ENCODE measurements at places on chromosomes 4 and X. TPM values are rescaled to one million over a fixed set of nuclear protein-coding genes. Genes with fewer than 3 reads are reported as not detected.

ARHGAP4 gene
- 130 TPM for total RNA-seq

DNA sequence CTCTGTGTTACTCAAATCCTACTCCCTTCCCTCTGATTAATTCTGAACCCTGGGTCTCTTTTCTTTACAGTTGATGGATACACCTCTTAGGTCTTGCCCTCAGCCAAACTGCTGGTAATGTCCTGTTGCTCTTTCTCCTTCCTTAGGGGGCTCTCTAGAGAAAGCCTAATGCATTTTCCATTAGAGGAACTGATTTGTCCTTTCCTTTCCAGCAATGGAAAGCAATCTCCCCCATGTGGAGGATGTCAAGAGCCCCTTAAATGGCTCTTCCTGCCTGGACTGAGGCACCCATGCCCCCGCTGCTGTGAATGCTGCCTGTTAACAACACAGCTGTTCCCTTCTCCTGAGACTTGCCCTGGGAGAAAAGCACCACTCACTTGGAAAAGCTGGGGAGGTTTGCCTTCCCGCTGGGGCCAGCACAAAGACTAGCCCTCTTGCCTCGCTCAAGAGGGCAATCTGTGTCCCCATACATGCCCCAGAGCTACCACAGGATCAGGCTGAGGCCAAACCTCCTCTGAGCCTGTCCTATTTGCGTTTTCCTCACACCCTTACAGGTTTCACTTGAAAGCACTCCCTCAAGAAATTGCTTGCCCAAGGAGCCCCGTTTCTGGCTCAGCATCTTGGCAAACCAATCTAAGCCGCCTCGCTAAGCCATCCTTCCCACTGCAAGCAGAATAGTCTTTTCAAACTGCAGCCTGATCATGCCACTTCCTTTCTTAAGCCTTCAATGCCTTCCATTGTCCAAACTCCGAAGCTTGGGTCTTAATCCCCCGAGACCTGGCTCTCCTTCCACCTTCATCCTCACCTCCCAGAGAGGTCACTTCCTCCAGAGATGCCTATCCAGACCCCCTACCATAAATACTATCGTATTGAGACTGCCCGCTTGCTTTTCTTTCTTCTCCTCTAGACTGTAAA, 23.2 kb upstream of the SMIM20 start:
- DNase-seq = no peak

- no peak for DNase-seq
These were observed 36.8 kb downstream of the VSIG4 start for GRCh38 chrX:66002824-66003680.

NLRP2B gene
- total RNA-seq = not detected

- no peak for DNase-seq
These were observed 288.3 kb downstream of the ZNF674 start for GRCh38 chrX:46256875-46257274.

LANCL3 gene
- total RNA-seq = 0.16 TPM

TEX13B gene
- not detected for total RNA-seq

ITM2A gene
- 63.1 TPM for total RNA-seq

DNA sequence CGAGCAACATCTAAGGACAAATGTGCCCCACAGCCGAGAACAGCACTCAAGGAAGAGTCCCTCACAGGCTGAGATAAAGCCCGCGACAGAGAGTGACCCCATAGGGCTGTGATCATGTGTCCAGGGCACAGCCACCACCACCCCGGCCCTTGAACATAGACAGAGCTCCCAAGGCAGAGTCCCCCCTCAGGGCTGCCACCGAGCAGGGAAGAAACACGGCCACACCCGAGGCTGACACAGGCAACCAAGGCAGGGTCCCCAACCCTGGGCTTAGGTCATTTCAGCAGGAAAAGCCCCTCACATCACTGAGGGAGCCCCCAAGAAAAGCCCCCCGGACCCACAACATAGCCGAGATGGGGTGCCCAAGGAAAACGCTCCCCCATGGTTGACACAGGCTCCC, 463 bp downstream of the CT45A10 start:
- DNase-seq = no peak

GRCh38 chr4:140037353-140038030, 116.5 kb downstream of the MAML3 start:
- no peak for DNase-seq

FGF13 gene
- not detected for total RNA-seq

Data from activated CD8-positive, alpha-beta T cell treated with anti-CD3 and anti-CD28 coated beads for 36 hours (primary cell).